ENCODE measurements at places on chromosomes 2 and 18. TPM values are rescaled to one million over a fixed set of nuclear protein-coding genes. Genes with fewer than 3 reads are reported as not detected.
A peak's percentile ranks its signal among the peaks of the same experiment; 100 is the strongest.

The FBXO48 gene
- polyA plus RNA-seq: 1.7 TPM

DNA sequence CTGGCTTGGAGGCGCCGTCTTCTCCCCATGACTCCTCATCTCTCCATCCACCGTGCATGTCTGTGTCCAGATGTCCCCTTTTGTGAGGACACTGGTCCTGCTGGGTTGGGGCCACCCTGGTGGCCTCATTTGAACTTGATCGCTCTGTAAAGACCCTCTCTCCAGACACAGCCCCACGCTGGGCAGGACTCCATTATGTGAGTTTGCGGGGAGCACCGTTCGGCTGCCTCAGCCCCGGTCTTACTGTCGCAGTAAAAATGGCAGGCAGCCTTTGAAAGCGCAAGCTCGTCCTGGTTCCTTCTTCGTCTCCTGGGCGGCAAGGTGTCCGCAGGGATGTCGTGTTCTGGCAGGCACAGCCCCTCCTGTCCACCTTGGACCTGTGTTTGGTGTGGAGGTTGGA is 17.7 kb downstream of the NFATC1 start:
- DNase-seq: no peak

GRCh38 chr2:55943466-55943865 is 19.9 kb upstream of the EFEMP1 start:
- DNase-seq: no peak

- DNase-seq: no peak
Measured at GRCh38 chr2:33344230-33344629, 132.2 kb upstream of the RASGRP3 start.

GRCh38 chr2:25671622-25672021 is 1.8 kb downstream of the DTNB start:
- no peak for DNase-seq

- DNase-seq: no peak
Measured at GRCh38 chr2:32958821-32959220, 12.1 kb downstream of the LTBP1 start.

DNA sequence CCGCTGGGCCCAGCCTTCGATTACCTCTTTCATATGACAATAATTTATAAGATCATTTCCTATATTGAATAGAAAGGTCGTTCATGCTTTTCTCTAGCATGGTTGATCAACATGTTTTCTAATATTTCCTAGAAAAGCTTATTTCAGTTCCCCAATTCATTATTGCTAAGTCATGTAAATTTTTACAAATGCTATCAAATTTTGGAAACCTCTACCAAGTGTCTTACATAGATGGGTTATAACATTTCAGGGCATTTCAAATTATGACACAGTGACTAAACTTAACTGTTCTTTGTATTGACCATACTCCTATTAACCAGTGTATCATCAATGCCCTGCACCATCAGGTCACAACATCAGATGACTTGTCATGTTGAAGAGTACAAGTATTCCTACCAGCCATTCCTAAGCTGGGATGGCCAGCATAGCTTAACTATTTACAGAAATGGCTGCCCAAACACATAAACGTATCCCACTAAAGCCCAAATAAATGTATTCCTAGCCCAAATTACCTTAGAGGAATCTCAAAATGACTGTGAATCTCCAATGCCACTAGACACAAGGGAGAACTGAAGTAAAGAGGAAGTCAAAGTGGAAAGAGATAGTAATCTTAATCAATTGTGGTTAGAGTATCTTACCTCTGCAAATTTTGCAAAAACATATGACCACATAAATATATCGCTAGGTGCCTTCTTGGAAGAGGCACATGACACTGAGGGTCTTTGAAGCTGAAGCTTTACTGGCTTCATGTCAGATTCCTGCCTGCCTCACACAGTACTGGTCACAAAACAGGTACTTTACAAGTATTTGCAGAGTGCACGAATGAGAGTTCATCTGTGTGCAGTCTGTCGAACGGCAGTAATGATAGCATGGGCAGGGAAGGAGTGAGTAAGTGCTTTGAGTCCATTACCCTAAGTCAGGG is 87.3 kb upstream of the TLK1 start:
- no peak for DNase-seq

The GALNT5 gene
- 0.47 TPM for polyA plus RNA-seq

DNA sequence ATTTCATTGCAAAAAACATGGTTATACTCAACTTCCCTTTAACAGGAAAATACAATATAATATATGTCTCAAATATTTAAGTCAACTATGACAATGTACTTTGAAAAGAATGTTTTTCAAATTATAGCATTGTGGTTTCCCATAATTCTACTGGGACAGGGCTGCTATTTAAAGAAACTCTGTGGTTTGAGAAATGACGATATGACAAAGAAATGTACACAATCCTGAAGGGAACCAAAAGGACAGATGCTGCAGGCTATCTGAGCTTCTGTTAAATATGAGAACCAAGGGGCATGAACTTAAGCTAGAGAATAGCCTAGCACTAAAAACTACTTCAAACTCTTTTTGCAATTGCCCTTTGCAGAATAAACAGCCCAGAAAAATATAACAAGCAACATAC is 415.9 kb downstream of the GRB14 start:
- no peak for DNase-seq

The ZNF521 gene
- 43.0 TPM for polyA plus RNA-seq

The MPP4 gene
- 0.17 TPM for polyA plus RNA-seq

DNA sequence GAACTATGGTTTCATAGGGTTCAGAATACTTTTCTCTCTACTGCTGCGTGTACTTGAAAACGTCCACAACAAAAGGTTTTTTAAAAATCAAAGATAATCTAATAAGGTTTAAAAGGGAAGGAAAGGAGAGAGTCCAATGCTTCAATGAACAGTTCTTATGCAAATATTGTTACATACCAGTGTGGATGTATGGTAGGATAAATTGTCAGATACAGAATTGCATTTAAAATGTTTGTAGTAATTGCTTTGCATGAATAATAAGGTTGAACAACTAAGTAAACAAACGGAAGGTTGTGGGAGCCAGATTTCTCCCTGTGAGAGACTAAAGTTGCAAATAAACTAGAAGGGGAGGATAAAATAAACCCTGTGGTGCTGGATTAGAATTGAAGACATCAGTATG is 53.8 kb upstream of the RBBP8 start:
- no peak for DNase-seq

The RGPD5 gene
- 15.3 TPM for polyA plus RNA-seq

- DNase-seq: no peak
Measured at GRCh38 chr18:30066288-30066687, 976.3 kb downstream of the DSC3 start.

DNA sequence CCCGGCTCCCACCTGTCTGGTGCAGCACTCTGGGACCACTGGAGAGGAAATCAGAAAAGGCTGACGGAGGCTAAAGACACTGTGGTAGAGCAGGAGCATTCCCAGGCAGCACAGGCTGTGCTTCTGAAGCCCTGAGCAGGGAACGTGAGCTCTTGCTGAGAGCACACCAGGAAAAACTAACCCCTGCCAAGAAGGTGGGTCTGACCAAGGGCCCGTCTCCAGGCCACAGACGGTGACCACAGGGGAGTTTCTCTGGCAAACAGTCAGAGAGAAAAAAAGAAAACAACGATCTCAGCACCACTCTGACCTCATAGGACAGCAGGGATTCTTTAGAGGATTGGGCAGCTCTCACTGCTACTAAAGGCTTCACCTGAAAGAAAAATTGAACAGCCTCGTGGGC is 201.4 kb downstream of the AFF3 start:
- no peak for DNase-seq

- DNase-seq: no peak
Measured at GRCh38 chr2:225074366-225074765, 32.1 kb upstream of the DOCK10 start.

The KANSL3 gene
- polyA plus RNA-seq: 54.2 TPM

DNA sequence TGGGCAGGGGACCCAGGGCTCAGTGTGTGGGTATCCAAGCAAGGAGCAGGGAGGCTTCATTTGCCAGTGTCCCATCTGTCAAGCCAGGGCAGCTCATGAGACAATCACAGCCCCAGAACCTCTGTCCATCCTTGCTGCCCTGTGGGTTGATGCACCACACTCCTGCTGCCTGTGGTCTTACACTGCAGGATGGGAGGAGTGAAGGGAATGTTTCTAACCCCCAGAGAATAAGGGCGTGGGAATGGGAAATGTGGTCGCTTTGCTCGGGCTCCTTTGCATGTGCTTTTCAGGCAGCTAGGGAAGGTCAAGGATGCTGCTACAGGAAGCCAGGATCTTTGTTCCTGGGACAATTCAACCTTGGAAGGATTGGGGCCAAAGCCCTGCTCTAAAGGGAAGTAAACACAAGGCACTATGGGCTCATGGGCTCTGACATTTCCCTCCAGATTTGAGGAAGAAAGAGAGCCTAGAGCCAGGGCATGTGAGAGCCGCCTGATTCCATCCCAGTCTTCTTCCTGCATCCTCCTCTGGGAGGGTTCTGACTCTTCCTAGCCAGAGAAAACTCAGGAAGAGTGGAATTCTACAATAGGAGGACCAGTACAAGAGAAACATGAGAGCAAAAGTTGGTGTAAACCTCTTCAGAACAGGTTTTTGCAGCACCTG is 18.8 kb upstream of the MAP3K20 start:
- DNase-seq: no peak

DNA sequence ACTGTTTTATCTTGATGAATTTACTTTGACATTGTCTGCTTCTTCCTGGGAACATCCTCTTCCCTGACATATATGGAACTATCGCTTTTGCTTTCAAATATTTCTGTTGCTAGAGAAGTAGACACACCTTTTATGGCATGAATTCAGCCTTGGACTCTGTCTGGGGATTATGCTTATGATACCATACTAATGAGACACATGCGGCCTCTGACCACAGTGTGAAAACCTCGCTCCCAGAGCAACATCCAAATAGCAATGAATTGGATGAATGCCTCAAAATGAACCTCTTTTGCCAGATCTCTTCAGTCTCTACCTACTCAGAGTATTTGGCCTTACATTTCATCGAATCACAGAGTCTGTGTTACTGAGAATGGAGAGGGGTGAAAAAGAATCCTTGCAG is 70.9 kb downstream of the PIEZO2 start:
- DNase-seq: no peak

DNA sequence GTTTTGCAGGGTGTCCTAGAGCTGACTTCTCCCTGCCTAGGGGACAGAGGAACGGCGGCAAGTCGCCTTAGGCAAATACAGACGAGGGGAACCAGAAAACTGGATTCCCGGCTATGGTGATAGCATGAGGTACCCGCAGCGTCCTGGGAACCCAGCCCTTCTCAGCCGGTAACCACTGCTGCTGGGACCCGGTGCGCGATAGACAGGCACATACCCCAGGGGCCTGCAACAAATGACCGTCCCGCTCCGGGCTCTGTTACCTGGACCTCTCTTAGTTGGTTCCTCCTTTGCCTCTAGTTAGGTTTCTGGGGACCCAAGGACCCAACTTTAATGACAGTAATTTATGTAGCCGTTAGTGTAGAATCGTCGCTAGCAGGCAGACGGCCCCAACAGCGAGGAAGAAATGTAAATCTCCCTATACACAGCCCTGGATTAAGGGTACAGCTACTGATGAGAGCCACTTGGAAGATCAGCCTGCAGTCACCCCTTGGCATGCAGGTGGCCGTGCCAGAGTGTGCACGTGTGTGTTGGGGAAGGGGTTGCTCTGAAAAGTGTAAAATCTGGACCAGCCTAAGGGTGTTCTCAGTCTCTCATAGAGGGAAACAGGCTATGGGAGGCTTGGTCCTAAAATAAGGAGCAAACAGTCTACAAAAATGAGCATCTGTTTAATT is 819 bp upstream of the SERPINE2 start:
- DNase-seq: no peak

The CRYGC gene
- polyA plus RNA-seq: not detected

The ANKRD30BL gene
- polyA plus RNA-seq: 0.25 TPM

DNA sequence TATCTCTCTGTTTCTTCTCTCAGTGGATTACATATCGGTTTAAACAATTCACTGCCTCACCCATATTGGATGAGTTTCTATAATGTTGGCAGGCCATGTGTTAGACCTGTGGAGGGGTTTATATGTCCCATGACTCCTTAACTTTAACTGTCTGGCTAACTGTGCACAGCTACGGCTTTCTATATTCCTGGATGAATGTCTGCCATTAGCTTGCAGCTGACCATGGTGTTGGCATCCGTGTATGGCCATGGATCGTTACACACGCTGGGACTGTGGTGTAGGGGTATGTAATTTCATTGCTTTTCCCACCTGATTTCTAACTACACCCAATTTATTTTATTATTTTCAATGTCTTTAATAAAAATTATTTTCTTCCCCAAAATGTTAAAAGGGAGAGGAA is 3.3 kb upstream of the TANC1 start:
- DNase-seq: no peak

- DNase-seq: no peak
Measured at GRCh38 chr2:23595601-23596251, 210.7 kb downstream of the KLHL29 start.

The RGPD3 gene
- 0.33 TPM for polyA plus RNA-seq

GRCh38 chr18:3248062-3248657 is 559 bp downstream of the MYL12A start:
- peak; percentile 40 for DNase-seq

DNA sequence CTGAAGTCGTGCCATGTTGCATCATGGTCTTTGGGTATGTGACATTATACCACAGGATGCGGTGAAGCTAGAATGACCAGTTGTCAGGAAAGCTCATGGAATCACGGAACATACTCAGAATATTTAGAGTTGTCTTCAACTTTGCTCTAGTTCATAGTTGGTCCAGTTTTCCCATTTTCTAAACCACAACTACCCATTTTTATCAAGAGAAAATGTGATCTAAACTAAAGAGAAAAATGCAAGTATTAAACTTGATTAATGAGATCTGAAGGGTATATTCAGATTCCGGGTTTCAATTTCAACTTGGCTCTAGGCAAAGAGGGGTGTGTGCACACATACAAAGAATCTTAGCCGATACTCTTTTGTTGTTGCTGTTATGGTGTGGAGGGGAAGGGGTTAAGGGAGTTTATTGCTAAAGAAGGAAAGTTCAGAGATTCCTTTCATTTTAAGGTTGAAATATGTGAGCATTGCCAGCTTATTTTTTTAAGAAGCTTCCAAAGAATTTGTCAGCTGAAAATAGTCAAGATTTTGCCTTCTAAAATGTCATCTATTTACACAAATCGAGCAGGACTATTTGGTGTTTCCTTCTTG is 516.6 kb upstream of the ZEB2 start:
- no peak for DNase-seq

- DNase-seq: no peak
Measured at GRCh38 chr2:201969241-201969937, 64.3 kb upstream of the FZD7 start.

- DNase-seq: no peak
Measured at GRCh38 chr2:237128026-237128703, 42.5 kb downstream of the COPS8 start.

The FHOD3 gene
- polyA plus RNA-seq: 45.6 TPM

DNA sequence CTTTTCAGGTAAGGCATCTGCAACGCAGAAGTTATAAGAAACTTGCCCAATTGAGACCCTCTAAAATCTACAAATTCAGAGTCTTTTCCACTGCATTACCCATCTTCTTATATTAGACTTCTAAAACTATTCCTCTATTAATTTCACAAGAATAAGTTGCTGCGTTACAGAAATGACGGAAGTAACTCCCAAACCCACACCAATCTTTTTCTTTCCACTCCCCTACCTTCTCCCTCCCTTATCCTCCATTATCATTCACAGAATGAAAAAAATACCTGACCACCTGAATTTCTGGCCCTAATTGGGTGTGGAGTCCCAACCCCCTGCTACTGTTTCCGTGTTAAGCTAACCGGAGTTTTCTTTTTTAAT is 689 bp downstream of the RPRD1A start:
- DNase-seq: no peak

- no peak for DNase-seq
Measured at GRCh38 chr2:46273919-46274318, 23.3 kb upstream of the EPAS1 start.

Measured in right renal cortex interstitium (tissue), 3 donors.